ENCODE measurements at places on chromosomes 6 and 20.

- DNase-seq, result no peak
Measured at GRCh38 chr20:14745830-14746229, 408.4 kb upstream of the FLRT3 start.

GRCh38 chr20:16978497-16978896 lies 230.3 kb downstream of the OTOR start:
- no peak for DNase-seq

DNA sequence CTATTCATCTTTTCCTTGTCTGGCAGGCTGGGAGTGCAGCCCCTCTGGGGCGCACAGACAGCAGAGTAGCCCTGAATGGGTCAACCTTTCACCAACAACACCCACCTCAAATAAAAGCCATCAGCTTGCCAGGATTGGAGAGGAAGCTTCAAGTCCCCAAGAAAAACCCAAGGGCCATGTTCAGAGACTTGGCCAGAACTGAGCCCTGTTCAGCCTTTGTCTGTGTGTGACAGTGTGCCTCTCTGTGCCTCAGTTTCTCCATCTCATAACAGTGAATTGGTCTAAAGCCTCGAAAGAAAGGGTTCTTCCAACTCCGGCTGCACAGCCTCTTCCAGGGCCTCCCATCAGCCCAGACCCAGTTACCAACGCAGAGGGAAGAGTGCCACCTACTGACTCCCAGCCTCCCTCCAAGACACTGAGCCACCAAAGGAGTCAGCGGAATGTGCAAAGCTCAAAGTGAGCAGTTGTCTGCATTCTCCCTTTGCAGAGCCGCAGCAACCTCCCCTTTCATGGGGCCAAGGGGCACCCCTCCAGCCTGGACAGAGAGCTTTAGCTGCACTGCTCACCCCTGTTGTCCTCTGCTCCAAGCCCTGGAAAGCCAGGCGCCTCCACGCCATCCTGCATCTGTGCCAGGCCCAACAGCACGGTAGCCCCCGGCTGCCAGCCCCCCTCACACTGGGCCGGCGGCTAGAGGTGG lies 82.7 kb upstream of the TOP1 start:
- no peak for DNase-seq

DNA sequence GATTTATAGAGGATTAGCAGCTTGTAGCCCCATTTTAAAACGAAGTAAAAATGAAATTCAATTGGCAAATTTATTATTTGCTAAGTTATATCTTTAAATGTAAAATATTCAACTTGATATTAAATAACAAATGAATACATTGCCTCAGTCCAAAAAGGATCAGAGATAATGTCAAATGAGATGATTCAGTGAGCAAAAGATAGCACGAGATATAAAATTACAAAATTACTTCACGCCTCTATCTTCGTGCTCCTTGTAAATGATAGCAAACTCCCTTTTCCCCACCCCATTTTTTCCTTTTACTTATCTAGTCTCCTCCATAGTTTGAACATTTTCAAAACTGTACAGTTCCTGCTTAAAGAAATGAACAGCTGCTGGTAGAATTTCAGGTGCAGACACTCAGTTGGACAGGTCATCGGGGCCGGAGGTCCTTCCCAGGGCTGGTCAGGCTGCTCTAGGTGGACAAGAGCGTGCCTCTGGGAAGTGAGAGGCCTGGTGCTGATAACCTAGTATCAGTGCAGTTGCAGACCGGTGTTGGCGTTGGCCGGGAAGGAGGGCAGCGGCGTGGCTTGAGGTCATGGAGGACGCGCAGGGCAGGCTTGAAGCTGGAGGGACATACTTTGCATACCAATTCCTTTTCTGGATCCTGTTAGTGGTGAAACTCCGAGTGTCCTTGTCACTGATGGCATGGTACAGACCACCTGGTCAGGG lies 83.9 kb downstream of the CDC5L start:
- no peak for DNase-seq

GRCh38 chr6:51474022-51474975 lies 613.1 kb downstream of the PKHD1 start:
- DNase-seq, result no peak

DNA sequence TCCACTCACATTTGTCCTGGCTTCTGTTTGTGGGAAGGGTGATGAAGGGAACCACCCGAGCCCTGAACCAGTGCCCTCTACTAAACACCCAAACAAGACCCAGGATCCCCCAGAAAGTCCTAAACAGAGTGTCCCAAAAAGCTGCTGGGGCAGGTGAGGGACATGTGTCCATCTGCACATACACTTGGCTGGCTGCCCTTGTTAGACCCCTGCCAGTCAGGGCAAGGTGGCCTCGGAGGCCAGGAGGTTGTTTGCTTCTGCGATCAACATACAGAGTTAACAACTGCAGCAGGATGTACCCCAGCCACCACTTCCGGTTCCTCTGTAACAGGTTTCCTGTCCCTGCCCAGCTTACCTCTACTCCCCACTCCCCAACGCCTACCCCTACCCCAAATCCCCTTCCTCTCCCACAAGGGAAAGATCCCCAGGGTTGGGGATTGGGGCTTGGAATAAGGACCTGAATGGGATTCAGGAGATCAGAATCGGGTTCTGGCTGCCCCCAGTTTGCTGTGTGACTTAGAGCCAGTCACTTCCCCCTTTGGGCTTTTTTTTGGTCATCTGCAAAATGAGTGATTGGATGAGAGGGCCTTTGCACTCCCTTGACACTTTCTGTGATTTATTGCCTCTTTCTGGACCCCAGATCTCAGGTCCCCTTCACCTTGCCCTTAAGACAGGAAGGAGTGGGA lies 13.9 kb downstream of the DEF6 start:
- no peak for DNase-seq

DNA sequence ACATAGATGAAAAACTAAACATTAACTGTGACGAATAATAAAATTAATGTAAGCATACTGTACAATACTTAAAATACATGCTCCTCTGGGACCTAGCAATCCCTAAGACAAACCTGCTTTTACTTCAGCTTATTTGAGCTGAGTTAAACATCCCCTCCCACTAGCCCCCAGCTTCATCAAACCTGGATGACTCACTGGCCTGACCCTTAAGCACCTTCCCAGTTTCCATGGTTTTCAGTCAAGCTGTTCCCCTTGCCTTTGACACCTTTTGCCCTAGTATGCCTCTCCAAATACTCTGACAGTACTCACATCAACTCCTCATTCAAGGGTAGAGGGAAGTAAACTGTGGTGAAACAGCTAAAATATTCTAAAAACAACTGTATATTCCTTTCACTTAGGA lies 4.2 kb downstream of the ELOVL4 start:
- no peak for DNase-seq

DNA sequence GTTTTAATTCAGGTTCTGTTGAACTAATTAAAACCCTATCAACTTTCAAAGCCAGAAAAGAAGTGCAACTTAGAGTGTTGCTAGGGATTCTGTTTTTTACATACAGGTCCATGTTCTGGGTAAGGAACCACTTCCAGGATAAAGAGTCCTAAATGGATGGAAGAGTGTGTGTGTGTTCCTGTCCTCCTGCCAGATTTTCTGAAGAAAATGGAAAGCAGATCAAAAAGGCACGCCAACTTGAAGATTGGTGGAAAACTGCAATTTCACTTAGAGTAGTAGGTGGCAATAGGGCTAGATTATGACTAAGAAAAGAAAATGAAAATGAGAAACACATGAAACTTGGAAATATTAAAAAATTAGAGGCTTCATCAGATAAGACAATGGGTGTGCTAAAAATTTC lies 85.3 kb downstream of the COL21A1 start:
- no peak for DNase-seq

GRCh38 chr20:44644667-44645131 lies 6.8 kb downstream of the ADA start:
- DNase-seq, result no peak

DNA sequence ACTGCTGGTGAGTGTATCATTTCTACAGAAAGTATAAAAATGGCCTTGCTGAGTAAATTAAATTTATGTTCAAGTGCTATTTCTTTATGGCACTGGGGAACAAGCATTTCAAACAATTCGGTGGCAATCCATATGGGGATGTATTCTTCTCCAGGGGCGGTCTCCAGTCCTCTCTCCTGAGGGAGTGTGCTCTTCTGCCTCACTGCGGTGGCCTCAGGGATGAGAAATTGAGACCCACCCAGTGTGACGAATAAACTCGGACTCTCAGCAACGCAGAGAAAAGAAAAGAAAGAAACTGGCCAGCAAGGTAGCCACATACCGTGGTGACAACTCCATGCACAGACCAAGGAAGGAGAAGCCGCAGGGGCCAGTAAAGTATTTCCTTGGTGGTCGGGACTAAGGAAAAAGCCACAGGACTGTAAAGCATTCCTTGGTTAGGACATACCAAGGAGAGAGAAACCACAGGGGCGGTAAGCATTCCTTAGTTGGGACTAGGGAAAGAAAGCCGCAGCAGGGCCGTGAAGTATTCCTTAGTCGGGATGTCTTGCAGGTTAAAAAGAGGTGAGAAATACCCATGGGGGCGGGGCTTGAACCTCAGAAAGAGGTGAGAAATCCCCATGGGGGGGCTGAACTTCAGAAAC lies 13.6 kb upstream of the GOPC start:
- DNase-seq, result no peak

DNA sequence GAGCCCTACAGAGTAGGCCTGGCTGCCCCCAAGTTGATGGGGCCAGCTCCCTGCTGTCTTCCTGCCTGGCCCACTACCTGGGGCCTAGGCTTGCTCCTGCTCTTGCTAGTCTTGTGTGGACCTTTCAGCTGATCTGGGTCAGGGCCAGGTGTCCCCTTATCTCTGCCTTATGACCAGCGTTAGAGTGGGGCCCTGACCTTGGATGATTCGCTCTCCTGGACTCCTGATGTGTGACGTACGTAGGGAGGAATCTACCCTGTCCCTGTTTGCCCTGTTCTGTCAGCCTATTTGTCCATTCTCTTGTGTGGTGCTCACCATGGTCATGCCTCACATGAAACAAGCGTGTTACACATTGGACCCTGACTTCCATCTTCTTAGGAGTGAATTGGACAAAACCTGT lies 571.8 kb downstream of the QKI start:
- DNase-seq, result peak; percentile 18

DNA sequence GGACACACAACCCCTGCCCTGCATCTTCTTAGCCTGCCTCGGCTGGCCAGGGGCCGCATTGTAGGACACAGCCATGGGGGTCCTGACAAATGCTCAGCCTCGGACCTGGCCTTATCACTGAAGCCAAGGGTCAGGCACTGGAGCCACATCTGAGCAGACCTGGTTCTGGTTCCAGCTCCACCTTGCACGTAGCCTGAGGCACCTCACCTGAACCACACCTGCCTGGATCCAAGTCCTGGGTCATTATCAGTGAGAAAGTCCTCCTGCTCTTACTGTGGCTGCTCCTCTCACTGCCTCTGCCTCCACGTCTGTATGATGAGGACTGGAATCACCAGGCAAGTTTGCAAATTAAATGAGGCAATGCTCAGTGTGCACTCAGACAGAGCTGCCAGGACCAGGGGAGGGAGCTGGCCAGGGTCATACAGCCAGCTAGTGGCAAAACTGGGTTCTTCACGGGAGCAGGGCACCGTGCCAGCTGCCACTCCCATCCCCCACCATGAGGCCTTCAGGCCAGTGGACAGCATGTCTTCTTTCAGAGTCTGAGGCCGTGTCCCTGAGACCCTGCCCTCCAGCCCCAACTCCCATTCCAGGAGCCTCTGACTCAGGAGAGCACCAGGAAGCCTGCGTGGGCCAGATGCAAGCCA lies 40.2 kb downstream of the MRPL14 start:
- no peak for DNase-seq

DNA sequence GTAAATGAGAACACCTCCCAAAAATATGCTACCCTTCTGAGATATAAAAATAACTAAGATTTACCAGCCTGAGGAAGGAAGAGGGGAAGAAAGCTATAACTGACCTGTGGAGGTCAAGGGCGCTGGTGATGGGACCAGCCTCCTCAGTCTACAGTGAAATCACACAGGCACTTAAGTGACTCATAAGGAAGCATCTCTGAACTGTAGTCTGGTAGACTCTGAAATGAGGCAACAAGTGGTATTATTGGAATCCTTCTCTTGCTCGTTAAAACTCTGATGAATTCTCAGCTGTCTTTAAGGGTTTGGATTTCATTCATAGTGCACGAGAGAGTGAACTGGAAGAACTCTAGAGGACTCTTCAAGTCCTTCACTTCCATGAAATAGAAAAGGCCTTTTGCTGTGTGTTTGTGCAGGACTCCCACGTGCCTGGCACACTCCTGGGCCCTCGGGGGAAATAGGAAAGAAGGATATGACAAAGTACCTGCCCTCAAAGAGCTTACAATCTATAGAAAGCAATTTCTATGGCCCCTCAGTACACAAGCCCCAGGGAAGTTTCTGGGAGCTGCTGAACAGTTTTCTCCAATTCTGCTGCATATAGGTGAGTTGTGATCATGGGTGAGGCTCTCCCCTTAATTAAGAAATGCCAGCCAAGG lies 231.8 kb upstream of the RREB1 start:
- peak; percentile 69 for DNase-seq

DNA sequence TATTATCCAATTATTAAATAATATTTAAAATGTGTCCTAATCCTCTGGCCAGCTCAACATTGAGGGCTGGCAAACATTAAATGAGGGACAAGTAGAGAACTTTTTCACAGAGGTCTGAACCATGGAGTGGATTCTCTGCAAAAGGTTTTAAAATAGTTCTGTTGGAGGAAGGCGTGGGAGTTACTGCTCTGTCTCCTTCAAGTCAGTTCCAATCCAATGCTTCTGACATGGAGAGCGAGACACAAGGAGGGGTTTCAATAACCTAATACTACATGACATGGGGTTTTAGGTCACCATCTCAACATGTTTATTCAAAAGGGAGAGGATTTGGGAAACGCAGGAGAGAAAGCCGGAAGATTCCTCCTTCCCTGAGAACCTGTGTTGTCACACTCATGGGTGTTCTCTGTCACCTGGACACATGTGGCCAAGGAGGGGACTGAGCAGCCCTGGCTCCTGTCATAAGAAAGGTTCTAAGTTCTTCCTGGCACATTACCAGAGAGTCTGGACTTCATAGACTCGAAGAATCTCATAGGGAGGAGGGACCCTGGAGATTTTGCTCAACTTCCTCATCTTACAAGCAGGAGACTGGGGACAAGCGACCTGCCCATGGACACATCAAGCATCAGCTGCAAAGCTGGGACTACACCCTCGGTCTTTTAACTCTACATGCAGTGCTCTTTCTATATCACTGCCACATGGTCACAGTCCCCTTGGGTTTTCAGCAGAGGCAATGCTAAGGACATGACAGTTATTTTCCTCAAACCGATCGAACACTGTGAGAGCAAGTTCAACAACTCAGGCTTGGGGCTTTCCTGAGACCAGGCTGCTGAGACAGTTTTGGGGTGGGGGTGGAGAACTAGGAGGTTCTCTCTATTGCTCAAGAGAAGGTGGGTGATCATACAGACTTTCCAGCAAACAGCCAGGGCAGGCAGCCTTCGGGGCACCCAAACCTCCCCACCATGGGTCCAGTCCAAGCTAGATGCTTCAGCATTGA lies 38.6 kb downstream of the PRDM1 start:
- no peak for DNase-seq

DNA sequence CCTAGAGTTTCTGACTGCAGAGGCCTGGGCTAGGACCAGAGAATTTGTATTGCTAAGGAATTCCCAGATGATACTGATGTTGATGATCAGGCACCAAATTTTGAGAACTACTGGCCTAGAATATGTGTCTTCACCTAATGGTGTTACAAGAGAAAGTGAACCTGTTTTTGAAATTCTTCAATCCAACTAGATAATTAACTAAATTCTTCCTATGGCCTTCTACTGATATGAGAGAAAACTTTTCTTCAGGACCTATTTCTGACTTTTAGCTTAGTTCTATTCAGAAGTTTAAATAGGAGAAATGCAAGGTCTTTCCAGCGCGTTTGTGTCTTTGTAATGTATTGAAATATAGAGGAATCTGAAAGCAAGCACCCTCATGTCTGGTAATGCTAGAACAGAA lies 7.3 kb downstream of the NKAIN2 start:
- no peak for DNase-seq

Data from kidney epithelial cell (primary cell).